ENCODE measurements at places on chromosomes 5 and 9.

DNA sequence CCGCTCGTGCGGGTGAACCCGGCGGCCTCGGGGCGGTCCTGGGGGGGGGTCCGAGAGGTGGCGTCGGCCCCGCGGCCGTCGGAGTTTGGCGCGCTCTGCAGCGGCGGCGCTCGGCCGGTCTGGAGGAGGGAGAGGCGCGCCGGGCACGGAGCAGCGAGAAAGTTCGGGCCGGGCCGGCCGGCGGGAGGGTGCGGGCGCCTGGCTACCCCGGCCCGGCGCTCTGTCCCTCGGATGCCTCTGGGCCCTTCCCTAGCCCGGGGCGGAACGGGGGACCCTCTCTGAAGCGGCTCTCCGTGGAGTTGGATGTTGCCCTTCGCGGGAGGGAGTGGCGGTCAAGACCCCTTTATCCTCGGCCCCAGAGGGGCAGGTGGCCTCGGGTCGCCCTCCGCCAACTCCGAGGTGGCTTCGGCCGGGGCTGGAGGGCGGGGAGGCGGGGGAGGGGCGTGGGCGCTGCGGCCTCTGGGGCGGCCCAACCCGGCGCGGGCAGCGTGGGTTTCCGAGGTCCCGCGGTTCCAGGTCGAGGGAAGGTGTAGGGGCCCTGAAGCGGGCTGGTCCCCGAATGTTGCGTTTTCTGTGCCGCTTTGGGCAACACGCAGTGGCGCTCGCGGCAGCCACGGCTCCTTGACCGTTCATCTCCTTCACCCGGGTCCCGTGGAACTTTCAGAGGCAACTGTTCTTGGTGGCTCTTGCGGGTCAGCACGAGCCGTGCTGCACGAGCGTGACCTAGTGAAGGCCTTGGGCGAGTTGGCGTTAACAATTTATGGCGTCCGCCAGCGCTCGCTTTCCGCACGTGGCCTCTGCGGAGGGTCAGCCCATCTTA is 290.5 kb downstream of the DOCK8 start:
- peak; percentile 28 for DNase-seq

- no peak for DNase-seq
Observed at GRCh38 chr5:124522992-124523391, 223.4 kb downstream of the ZNF608 start.

DNA sequence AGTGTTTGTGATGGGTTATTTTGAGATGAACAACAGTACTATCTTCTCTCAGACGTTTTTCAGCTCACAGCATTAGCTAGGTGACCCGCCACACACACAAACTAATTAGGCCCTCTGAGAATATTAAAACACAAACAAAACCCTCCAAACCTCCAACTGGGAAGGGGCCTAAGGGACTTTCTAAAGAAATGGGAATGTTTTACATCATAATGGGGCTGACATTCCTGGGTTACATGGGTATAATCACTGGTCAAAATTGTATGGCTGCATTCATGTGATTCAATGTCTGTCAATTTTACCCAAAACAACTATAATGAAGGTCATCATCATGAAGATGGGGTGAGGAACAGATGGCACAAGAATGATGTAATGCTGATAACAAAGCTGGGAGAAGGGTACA is 59.6 kb downstream of the SPTLC1 start:
- DNase-seq = no peak

DNA sequence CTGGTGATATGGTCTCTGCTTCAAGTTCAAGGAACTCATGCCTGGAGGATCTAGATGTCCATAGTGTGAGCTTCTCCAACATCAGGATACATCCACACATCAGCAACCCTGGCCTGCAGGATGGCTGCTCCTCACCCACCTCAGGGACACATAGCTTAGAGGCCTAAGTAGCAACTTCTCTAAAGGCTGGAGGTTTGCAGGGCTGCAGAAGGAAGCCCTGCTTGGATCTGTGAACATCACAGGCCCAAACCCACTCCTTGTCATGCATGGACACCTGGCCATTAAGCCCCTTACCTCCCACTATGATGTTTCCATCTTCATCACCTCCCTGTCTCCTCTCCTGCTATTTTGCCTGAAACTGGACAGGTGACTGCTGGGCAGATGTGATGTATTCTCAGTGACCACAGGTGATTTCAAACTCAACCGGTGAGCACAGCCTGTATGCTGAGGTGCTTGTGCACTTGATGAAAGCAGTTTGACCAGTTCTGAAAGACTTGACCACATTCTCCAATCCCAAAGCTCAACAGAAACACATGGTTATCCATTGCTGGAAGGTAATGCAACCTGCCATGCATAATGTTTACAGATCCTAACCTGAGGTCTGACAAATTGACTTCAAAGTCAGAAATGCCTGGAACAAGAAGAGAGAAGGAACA is 205.2 kb downstream of the FSTL4 start:
- no peak for DNase-seq

DNA sequence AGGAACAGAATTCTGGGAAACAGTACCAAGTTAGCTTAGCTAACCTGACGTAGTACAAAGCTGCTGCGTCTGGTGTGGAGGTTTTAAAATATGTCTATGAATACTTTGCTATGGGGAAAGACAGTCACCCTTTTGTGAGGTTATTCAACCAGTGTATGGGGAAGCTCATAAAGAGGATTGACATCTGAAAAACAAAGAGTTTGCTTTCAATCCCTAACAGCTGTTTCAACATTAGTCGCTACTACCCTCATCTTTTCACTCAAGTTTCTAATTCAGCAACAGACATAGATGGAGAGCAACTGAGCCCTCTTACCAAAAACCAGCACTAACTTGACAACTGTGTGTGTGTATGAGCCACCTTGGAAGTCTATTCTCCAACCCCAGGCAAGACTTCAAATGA is 7.8 kb upstream of the MSANTD3 start:
- no peak for DNase-seq

GRCh38 chr9:18698992-18699391 is 225.0 kb downstream of the ADAMTSL1 start:
- no peak for DNase-seq

GRCh38 chr9:120919843-120920805 is 6.5 kb downstream of the TRAF1 start:
- no peak for DNase-seq

GRCh38 chr5:74549384-74549783 is 91.1 kb downstream of the ENC1 start:
- no peak for DNase-seq

- DNase-seq = no peak
Observed at GRCh38 chr9:33799928-33800704, 4.8 kb downstream of the PRSS3 start.

GRCh38 chr5:83388608-83389007 is 82.9 kb upstream of the VCAN start:
- no peak for DNase-seq

DNA sequence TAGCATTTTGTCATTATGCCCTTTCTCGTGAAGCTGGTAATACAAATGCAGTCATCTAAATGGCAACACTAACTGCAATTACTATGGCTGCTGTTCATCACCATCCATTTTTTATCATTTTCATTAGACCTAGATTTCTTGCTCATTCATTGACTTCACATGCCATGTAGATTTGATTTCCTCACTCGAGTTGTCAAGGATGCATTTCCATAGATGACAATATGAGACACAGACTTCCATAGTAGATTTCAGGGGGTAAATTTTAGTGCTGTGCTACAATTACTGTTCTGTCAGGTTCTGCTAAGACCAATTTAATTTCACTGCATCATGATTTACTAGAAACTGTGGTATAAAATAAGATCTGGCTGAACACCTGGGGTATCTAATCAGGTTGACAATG is 589.2 kb downstream of the SEMA5A start:
- DNase-seq = no peak

- DNase-seq = no peak
Observed at GRCh38 chr9:80690349-80690939, 998.9 kb downstream of the TLE1 start.

- peak; percentile 69 for DNase-seq
Observed at GRCh38 chr5:59543821-59544442, 349.6 kb downstream of the PDE4D start.

DNA sequence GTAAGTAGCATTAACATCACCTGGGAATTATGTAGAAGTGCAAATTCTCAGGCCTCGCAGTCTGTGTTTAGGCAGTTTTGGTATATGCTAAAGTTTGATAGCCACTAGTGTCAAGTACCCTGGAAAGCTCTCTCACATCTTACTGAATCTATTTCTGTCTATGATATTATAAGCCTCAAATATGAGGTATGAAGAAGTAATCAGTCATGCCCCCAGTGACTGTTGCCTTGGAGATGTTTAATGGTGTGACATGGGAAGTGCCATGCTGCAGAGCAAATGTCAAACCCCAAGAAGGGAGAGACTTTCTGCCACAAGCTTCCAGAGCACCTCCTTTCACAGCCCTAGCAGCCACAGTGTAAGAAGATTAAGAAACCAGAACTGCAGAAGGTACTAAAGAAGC is 9.8 kb upstream of the PDE8B start:
- DNase-seq = no peak

DNA sequence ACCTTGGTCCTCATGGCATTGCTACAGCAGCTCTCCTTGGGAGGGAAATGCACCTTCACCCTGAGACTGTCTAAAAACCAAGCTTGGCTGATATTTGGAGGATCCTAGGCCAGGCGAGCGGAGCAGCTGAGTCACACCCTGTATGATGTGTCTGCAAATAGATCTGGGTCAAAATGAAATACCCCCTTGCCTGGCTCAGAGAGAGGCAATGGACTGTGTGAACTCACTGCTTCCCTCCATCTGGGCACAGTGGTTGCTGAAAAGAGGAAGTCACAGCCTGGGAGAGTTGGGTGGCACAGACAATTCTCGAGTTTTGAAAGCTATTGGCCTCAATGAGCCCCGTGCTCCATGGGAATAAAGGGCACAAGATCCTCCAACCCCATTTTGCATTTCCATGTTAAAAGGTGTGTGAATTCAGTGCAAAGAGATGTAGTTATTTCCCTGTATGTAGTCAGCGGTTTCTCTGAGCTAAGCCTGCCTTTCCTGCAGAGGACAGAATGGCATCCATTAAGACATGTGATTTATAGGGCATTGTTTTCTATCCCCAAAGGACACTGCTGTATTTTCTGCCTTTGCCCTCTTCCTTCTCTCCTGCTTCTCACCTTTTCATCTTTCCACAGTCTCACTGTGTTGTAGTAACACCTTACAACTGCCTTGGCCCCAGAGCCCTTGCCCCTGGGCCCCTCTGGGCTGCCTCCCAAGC is 177.2 kb downstream of the GADD45G start:
- no peak for DNase-seq
